ENCODE measurements at places on chromosomes 2 and 18. TPM values are rescaled to one million over a fixed set of nuclear protein-coding genes. Genes with fewer than 3 reads are reported as not detected.

The RESP18 gene
- not detected for total RNA-seq

The C2orf72 gene
- total RNA-seq: 1.3 TPM

The DSG4 gene
- total RNA-seq: not detected

The MYO3B gene
- total RNA-seq: 0.44 TPM

The GCC2 gene
- 48.0 TPM for total RNA-seq

The AQP12B gene
- total RNA-seq: not detected

The TTC39C gene
- 31.4 TPM for total RNA-seq

The LAMA1 gene
- total RNA-seq: 60.7 TPM

The IWS1 gene
- total RNA-seq: 70.5 TPM

The KCNK3 gene
- 0.30 TPM for total RNA-seq

The MAP3K19 gene
- not detected for total RNA-seq

The CAPN14 gene
- total RNA-seq: 0.11 TPM

The EMILIN2 gene
- total RNA-seq: 13.0 TPM

The MOCOS gene
- 5.3 TPM for total RNA-seq

The METTL5 gene
- 90.4 TPM for total RNA-seq

The UPP2 gene
- total RNA-seq: not detected

The IL1A gene
- total RNA-seq: 0.42 TPM

The PID1 gene
- 1.3 TPM for total RNA-seq

The PRKAG3 gene
- total RNA-seq: not detected

The C2orf66 gene
- total RNA-seq: not detected

The POTEJ gene
- not detected for total RNA-seq

The FNDC4 gene
- 14.1 TPM for total RNA-seq

The LRATD1 gene
- total RNA-seq: 2.3 TPM

The POTEC gene
- not detected for total RNA-seq

The PCARE gene
- not detected for total RNA-seq

The SCYGR4 gene
- not detected for total RNA-seq

The BOD1L2 gene
- total RNA-seq: not detected

The DQX1 gene
- 1.3 TPM for total RNA-seq

The MAP3K20 gene
- total RNA-seq: 15.2 TPM

The SH3RF3 gene
- 0.78 TPM for total RNA-seq

The MAPRE3 gene
- total RNA-seq: 10.3 TPM

The IL36B gene
- not detected for total RNA-seq

The LIMS1 gene
- 50.6 TPM for total RNA-seq

The TLX2 gene
- 0.26 TPM for total RNA-seq

The PLEK gene
- 0.37 TPM for total RNA-seq

The CCDC85A gene
- total RNA-seq: 0.22 TPM

The CYB5A gene
- total RNA-seq: 170 TPM

The RAMP1 gene
- total RNA-seq: 1.2 TPM

The TSPYL6 gene
- total RNA-seq: not detected

The SLC4A5 gene
- total RNA-seq: 1.2 TPM

The NBAS gene
- total RNA-seq: 42.6 TPM

The CRYGD gene
- 6.3 TPM for total RNA-seq

The RBKS gene
- 1.2 TPM for total RNA-seq

The SERPINB11 gene
- total RNA-seq: not detected

The SLC5A7 gene
- not detected for total RNA-seq

All from WTC11 (cell line).